AG09309 (cell line): ENCODE measurements at places on chromosomes 7 and 10.
A peak's percentile ranks its signal among the peaks of the same experiment; 100 is the strongest.

GRCh38 chr7:1144269-1144771 is 15.7 kb downstream of the ZFAND2A start:
- no peak for DNase-seq

DNA sequence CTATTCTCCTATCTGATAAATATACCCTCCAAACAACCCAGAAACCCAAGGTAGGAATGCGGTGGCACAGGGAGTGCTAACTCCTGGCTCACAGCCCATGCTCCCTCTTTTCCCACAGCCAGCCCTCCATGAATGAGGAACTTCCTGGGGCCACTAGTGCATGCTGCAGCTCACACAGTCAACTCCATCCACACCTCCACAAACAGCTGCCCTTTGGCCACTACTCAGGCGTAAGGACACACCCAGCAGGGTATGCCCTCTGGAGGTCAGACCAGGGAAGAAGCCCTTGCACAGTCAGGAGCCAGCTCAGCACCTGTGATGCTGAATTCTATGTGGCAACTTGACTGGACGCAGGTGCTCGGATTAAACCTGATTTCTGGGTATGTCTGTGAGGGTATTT is 85.2 kb upstream of the PIK3CG start:
- DNase-seq = no peak

DNA sequence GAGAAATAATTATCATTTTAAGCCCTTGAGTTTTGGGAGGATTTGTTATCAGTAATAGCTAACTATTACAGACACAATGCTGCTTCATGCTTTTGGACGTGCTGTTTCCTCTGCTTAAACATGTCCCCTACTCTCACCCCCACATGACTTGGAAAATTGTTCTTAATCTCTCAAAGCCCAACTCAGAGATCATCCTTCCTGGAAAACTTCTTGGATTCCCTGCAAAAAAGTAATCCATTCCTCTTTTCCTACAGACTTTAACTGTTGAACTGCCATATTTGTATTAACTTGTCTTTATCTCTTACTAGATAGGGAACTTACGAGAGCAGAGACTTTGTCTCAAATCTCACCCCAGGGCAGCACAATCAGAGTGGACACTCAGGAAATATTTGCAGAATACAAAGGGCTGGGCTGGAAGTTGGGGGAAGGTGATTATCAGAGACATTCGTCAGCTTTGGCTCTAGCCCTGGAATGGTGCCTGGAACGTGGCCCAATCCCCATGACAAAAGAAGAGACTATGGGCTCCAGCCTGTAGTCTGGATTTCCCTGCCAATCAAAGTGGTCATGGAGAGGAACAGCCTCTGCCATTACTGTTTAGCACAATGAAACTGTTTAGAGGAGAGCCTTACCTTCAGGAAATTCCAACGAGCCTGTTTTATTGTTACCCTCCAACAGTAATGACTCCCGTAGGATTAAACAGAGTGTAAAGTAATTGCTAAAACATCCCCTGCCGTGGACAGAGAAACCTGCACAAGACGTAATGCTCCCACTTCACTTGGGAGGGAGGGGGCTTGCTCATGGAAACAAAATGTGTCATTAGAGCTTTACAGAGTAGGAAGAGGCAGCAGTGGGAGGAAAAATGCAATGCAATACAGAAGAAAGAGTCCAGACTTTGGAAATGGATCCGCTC is 140.4 kb upstream of the AUTS2 start:
- no peak for DNase-seq

DNA sequence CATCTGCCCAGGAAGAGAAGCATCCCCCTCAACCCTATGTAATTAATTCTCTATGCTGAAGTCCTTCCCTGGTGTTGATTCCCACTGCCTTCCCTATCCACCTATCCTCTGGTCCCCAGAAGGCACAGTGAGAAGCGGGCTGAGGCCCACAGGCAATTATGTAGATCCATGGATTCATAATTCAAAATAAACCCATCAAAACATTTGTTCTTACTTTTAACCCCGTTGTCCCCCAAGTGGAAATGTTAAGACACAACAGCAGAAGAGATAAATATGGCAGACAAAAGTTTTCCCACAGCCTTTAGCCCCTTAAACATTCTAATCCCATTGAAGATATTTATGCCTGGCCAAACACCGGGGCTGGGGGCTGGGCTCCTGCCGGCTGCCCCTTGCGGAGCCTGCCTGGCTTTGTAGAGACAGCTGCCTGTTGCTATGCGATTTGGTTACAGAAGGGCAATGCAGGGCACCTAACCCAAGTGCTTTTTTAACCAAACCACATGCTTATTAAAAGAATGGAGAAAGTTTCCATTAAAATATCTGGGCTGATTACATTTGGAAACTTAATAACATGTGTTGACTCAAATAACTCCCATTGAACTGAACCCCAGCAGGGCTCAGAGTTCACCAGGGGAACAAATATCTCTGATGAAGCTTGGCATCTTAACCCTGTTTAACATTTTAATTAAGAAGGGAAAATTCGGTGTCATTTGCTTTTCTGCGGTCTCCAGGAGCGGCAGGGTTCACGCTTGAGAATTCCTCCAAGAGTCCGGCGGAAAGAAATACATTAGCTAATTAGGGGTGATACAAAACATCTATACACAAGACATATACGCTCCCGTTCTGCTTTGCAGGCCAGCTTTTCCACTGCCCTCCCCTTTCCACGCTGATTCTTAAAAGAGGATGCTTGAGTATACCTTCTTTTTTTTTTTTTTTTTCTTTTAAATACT is 110.8 kb upstream of the FGFR2 start:
- DNase-seq = no peak

DNA sequence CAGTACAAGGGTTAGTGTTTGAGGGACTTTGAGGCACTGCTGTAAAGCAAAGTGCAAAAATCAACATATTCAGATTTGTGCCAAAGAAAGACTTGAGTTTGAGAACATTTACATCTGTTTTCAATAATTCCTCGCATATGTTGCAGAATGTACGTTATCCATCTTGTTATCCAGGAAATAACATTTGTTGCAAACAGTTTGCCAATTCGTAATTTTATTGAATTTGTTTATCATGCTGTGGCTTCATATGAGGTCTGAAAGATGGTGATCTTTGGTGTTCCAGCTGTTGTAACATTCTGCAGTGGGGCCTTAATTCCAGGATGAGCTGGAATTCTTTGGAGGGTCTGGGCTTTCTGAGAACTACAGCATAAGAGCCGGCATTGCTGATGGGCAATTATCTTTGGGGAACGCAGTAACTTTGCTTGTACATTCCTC is 396.2 kb downstream of the LRMDA start:
- DNase-seq = no peak

- DNase-seq = no peak
Measured at GRCh38 chr7:25851332-25852210, 300.4 kb upstream of the NFE2L3 start.

DNA sequence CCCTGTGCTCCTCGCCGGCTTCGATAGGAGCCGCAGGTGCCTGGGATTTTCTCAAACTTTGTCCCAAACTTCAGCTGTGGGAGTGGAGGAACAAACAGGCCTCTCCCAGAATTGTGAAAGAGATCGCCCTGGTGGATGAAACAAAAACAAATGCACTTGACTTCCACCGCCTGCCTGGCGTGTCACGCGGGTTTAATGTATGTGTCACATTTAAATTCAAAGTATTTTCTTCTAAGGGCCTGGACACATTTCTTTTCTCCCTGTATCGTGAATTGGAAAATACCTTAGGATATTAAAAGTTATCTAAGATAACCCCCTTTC is 694 bp upstream of the WASL start:
- DNase-seq = no peak

DNA sequence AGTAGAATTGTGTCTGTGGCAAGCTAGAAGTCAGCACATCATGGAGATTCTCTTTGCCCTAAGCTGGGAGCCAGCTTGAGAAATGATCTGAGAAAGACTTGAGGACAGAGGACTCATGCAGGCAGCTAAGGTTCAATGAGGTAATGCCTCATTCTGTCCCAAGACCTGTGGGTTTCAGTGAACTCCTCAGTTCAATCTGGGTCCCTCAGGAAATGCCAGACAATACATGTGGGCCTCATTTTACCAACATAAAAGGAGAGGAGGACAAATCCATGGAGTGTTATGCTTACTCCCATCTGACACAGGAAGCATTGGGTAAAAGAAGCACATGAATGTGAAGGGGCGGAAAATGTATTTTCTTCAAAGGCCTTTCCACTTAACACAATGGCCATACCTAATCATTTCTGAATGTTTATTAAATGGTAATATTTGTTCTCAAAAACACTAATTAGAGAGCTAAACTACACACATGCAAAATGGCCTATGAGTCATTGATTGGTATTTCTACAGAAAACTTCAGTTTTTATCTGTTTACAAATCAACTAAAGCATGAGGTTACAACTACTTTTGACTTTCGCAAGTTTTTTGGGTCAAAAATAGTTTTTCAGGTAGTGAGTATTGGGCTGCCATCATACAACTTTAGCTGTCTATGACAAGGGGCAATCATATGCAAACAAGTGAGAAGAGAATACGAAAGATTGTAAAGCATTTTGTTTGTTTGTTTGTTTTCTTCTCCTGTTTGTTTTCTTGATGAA is 205.3 kb downstream of the CHRM2 start:
- DNase-seq = no peak

GRCh38 chr10:50224330-50224952 is 26.9 kb downstream of the ASAH2 start:
- DNase-seq = peak; percentile 31

DNA sequence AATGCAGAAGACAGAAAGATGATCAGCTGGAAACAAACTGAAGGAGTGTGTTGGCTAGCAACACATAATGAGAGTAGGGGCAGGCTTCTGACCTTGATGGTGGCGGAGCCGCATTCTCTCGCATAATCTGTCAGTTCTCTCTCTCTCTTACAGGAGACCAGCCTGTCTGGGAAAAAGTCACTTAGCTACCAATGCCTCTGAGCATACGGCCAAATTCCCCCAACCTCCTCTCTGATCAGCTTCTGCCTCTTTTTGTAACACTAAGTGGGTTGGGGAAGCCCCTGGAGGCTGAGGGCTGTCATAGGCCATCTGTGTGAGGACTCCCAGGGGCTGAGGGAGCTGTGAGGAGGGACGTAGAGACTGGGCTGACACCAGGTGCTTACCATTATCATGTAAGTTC is 104.6 kb downstream of the HIPK2 start:
- DNase-seq = no peak

DNA sequence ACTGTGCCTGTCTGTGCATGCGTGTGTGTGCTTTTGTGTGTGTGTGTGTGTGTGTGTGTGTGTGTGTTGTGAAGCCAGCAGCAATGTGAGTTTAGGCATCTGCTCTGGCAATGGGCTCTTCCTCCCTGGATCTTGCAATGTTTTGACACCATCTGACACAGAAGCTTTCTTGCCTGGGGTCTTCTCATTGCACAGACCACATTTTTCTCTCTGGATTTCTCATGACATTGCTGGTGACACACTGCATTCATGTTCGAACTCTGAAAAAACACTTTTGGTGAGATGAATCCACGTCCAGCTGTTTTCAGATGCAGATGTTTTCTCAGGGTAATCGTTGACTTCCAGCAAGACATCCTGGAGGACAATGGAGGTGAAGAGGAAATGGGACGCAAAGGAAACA is 63.0 kb upstream of the FZD8 start:
- DNase-seq = no peak

- DNase-seq = no peak
Measured at GRCh38 chr10:103355906-103356599, 5.1 kb upstream of the PCGF6 start.

- no peak for DNase-seq
Measured at GRCh38 chr7:98911916-98912315, 33.6 kb downstream of the TRRAP start.

GRCh38 chr7:135929249-135929648 is 47.9 kb downstream of the MTPN start:
- no peak for DNase-seq

GRCh38 chr10:91575044-91575610 is 57.7 kb downstream of the PPP1R3C start:
- no peak for DNase-seq

GRCh38 chr7:125773113-125773785 is 843.6 kb upstream of the POT1 start:
- no peak for DNase-seq
